ENCODE measurements at places on chromosomes 4 and X. TPM values are rescaled to one million over a fixed set of nuclear protein-coding genes. Genes with fewer than 3 reads are reported as not detected.

ALAS2 gene
- not detected for total RNA-seq

GSX2 gene
- 0.33 TPM for total RNA-seq

RNF175 gene
- 0.26 TPM for total RNA-seq

NCAPG gene
- total RNA-seq = 10.1 TPM

RHOH gene
- not detected for total RNA-seq

CC2D2A gene
- total RNA-seq = 26.5 TPM

XPNPEP2 gene
- total RNA-seq = 1.5 TPM

SSX4B gene
- not detected for total RNA-seq

DKK2 gene
- under 0.01 TPM for total RNA-seq

ZRSR2 gene
- total RNA-seq = 6.6 TPM

CLDN2 gene
- not detected for total RNA-seq

TRIM2 gene
- total RNA-seq = 70.4 TPM

All from fibroblast of lung (primary cell).